CD8-positive, alpha-beta memory T cell (primary cell): ENCODE measurements at places on chromosomes 5 and 9.

- DNase-seq = peak; percentile 42
Measured at GRCh38 chr5:87121304-87122150, 146.2 kb upstream of the RASA1 start.

- DNase-seq = no peak
Measured at GRCh38 chr5:160303690-160304089, 8.7 kb downstream of the CCNJL start.

DNA sequence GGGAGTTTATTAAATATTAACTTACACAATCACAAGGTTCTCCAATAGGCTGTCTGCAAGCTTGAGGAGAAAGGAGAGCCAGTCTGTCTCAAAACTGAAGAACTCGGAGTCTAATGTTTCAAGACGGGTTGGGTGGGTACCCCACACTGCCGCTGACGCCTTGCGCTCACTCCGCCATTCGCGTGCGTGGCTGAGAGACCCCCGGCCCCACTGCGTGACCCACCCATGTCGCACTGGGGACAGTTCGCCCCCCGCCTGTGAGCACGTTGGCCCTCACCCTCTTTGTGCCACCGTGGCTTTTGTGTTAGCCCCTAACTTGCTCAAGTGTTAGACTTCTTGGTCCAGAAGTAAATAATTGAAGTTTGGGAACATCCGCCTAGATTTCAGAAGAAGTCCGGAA lies 270.0 kb upstream of the ITGA1 start:
- no peak for DNase-seq

DNA sequence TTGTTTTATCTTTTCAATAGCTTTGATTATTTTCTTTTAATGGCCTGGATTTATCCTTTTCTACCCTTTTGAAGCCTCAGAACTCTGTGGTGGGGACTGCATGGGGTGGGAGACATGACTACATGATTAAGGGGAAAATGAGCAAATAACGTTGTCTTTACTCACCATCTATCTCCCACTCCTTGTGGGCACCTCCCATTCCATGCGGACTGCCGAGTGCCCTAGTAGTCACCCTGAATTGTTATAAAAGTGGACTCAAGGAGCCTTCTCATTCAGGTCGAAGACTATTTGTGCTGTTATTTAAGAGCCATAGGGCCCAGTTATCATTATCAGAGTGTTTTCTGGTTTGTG lies 281.8 kb downstream of the MLLT3 start:
- DNase-seq = no peak

DNA sequence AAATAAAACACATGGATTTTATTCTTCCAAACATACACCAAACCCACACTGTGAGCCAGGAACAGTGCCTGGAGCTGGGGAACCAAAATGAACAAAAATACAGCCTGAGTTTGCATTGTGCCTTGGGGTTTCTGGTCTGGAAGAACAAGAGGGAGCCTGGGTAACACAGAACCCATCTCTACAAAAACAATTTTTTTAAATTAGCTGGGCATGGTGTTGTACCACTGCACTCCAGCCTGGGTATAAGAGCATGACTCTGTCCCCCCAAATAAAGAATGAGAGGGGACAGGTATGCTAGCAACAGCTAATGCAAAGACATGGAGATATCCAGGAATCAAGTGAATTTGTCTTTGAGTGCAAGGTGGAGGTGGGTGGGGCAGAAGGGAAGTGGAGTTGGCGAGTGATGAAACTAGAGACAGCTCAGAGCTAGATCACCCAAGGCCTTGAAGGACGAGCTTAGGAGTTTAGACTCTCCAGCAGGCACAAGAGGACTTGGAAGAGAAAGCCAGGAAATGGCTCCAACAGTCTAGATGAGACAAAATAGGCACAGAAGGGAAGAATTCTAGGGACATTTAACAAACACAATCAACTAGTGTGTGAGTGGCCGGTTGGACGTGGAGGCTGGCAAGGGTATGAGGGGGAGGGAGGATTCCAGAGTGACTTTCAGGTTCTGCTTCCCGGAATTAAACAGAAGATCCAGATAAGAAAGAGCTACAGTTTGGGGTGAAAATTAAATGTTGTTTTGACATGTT lies 47.4 kb downstream of the FNBP1 start:
- no peak for DNase-seq

DNA sequence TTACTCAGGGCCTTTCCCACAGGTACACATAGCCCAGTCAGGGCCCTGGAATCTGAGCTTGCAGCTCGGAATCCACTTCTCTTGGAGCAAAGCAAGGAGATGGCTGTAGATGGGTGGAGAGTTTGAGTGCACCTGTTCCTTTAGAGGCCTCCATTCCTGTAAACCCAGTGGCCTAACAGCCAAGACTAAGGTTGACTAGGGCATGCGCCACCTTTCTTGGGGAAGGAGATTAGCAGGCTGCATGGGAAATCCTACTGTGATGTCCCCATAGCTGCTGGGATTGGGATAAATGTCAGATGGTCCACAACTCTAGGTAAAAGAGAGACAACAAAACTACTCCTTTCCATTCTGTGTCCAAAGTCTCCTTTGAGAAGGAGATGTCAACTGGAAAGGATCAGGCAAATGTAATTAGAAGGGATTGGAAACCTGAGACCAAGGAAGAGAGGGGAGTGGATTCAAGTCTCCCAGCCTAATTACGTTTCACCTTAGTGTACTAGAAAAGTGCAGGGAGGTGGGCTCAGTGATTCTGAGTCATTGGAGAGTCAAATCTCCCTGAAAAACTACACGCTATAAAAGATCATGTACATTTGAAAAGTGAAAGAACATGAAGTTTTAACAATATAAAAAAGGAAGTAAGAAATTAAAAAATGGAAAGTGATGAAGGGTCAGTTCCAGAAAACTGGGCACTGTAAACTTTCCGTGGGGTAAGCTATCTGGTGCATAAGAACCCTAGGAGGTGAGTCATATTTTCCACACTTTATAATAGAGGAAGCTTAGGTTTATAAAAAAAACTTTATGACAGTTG lies 104.2 kb downstream of the SEC61B start:
- DNase-seq = no peak

DNA sequence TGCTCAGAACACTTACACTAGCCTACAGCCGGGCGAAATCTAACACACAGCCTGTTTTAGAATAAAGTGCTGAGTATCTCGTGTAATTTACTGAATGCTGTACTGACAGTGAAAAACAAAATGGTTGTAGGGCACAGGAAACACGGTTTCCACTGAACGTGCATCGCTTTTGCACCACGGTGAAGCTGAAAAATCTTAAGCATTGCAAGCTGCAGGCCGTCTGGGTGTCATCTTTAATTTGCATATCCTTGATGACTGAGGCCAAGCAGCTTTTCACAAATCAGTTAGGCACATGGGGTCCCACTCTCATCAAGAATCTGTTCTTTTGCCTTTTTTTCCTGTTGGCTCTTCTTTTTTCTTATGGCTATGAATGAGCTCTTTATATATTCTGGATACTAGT lies 58.2 kb downstream of the CAMSAP1 start:
- no peak for DNase-seq

GRCh38 chr5:143646961-143647360 lies 165.0 kb upstream of the HMHB1 start:
- no peak for DNase-seq

DNA sequence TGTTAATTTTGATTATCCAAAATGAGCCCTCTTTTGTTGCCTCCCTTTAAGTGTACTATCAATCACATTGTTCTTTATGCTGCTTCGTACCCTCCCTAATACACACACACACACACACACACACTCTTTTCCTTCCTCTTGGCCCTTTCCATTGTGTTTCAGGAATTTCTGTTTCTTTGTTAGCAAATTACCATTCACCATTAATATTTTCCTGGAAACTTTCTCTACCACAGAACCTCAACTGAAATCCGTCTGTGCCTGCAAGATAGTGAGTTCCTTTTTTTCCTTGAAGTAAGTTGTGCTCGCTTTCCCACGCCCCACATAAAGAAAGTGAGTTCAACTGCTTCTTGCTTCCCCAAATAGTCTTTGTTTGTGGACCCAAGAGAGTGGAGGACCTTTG lies 61.8 kb downstream of the SMIM15 start:
- DNase-seq = no peak

DNA sequence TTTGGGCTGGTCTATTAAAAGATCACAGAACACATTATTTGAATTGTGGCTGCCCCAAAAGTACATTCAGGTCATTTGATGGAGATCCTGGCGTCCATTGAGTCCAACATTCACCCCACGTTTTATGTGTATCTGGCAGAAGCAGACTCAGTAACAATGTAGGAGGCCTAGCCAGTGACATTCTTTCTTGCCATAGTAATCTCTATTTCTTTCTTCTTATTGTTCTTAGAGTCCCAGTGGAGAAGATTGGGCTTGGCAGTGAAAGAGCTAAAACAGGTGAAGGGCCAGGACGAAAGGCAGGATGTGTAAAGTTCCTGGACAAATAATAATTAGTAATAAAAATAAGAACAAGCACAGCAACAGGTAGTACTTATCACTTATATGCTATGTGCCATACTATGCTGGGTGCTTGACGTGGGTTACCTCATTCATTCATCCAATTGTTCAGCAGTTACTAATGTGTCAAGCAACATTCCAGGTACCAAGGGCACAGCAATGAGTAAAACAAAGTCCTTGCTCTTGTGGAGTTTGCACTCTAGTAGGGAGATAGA lies 12.6 kb upstream of the ANKH start:
- no peak for DNase-seq

GRCh38 chr5:13976867-13977830 lies 32.7 kb upstream of the DNAH5 start:
- DNase-seq = no peak

GRCh38 chr9:70574151-70574837 lies 159.8 kb upstream of the KLF9 start:
- DNase-seq = no peak

- no peak for DNase-seq
Measured at GRCh38 chr5:171306781-171307591, 2.1 kb upstream of the TLX3 start.

GRCh38 chr9:130698514-130698913 lies 4.9 kb downstream of the EXOSC2 start:
- no peak for DNase-seq

DNA sequence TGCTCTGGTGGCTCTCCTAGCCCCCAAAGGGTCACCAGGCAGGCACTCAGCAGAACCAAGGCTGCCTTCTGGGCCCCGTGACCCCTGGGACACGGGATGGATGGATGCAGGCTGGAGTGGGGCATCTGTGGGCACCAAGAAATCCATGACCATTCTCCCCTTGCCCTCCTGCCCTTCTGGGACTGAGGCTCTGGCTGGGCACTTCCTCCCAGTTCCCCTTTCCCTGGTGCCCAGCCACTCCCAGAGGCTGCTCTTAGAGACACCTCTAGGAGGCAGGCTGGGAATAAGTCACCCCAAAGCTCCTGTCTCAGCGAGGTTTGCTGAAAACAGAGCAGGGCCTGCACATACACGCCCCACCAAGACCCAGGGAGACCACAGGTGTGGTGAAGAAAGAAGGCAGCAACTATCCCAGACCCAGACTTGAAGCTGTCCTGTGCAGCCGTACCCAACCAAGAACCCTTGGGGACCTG lies 943 bp downstream of the STING1 start:
- DNase-seq = no peak

GRCh38 chr9:122332644-122333043 lies 38.2 kb upstream of the PTGS1 start:
- no peak for DNase-seq

DNA sequence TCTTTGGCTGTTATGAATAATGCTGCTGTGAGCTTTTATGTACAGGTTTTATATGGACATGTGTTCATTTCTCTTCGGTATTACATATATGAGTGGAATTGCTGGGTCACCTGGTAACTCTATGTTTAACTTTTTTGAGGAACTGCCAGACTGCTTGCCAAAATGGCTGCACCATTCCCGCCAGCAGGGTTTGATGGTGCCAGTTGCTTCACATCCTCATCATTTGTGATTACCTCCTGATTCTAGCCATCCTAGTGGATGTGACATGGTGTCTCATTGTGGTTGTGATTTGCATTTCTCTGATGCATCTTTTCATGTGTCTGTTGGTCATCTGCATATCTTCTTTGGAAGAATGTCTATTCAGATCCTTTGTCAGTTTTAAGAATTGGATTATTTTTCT lies 10.7 kb downstream of the NANS start:
- no peak for DNase-seq

DNA sequence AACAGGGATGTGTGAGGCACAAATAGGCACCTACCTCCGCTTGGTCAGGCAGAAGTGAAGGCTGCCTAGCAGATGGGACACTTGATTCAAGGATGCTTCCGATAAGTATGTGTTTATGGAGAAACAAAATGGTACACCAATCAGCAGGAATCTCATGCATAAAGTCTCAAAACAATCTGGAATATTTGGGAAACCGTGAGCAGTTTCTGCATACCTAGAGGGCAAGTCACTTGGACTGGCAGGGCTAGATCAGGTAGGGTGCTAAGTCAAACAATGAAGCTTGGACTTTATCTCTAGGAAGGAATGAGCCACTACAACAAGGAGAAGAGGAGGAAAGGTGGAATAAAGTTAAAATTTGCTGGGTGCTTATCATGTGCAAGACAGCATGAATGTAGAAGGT lies 5.5 kb downstream of the EPB41L4A start:
- DNase-seq = no peak

GRCh38 chr5:74471875-74472274 lies 168.7 kb downstream of the ENC1 start:
- no peak for DNase-seq

GRCh38 chr9:26412446-26412845 lies 480.2 kb downstream of the CAAP1 start:
- no peak for DNase-seq

GRCh38 chr9:35519692-35520363 lies 29.9 kb downstream of the RUSC2 start:
- DNase-seq = no peak

DNA sequence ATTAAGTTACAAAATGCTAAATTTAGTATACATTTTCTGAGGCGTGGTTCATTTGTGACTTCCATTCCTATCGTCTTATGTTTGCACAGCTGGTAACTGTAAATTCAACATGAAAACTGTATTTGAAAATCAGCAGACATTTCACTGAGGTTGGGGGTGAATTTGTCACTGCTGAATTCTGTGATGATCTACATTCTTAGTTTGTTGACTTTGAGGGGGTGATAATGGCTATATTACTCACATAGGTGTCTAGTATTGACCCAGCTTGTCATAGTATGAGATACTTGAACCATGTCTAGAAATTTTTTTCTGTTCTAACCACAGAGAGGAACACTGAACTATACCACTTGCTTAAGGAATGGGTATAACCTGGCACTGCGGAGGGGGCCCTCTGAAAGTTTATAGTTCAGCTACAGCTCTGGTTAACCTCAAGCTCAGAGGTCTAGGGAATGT lies 313.3 kb downstream of the PIK3R1 start:
- DNase-seq = no peak

GRCh38 chr9:94014066-94014654 lies 59.0 kb upstream of the BARX1 start:
- no peak for DNase-seq

DNA sequence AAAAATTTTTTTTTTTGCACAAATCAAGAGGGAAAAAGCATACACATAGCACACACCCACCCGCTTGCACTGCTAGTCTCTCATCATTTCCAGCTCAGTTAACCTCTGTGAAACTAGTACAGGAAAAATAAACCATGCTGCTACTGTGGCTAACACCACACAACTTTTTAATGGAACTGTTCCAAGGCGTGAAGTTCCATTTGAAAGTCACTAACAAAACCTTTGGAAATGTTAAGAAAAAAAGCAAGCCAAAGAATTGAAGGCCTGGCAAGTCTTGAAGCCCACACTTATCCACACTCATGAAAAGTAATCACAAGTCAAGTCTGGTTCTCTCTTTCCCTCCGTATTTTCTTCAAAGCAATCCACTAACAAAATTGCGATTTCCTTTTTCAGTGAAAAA lies 116.3 kb downstream of the FANCC start:
- DNase-seq = no peak

GRCh38 chr5:73039082-73039481 lies 81.3 kb upstream of the TMEM171 start:
- no peak for DNase-seq

GRCh38 chr5:4130819-4131218 lies 535.2 kb downstream of the IRX1 start:
- DNase-seq = no peak
